ENCODE measurements at places on chromosomes 3 and 15. TPM values are rescaled to one million over a fixed set of nuclear protein-coding genes. Genes with fewer than 3 reads are reported as not detected.

DNA sequence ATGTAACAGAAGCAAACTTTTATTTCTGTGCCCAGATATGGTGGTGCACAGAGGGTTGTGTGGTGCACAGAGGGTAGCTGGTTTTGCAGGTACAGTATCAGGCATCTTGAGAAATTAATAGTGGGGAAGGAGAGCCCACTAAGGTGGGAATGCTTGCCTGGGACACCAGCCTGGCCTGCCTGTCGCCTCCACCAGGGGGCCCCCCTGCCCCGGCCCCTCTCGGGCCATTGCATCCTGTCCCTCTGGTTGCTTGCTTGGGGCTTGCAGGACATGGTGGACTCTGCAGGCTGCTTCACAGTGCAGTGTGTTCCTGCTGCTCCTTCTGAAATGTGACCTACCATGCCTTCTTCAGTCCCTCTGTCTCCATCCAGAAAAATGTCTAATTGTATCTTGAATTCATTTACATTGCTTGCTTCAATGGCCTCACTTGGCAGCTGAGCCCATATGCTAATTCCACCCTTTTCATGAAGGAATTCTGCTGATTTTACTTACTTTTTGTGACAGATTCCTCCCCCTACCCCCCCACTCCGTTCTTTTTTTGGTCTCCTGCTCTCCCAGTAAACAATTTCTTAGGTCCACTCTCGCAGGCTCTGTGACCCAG is 73.6 kb downstream of the EEFSEC start:
- no peaks in the 10 kb centered on the region for H3K4me1 ChIP-seq
- no peak overlapping the region for H3K4me3 ChIP-seq
- H3K27me3 ChIP-seq: no peaks in the 10 kb centered on the region
- H3K36me3 ChIP-seq: no peaks in the 10 kb centered on the region
- H3K27ac ChIP-seq: no peak overlapping the region
- no peak for DNase-seq

GRCh38 chr3:1400571-1400970 is 307.7 kb downstream of the CNTN6 start:
- H3K27me3 ChIP-seq: no peaks in the 10 kb centered on the region
- no peaks in the 10 kb centered on the region for H3K4me1 ChIP-seq
- H3K27ac ChIP-seq: no peak overlapping the region
- no peaks in the 10 kb centered on the region for H3K36me3 ChIP-seq
- H3K4me3 ChIP-seq: no peak overlapping the region

- H3K4me3 ChIP-seq: no peak overlapping the region
- no peaks in the 10 kb centered on the region for H3K36me3 ChIP-seq
- no peaks in the 10 kb centered on the region for H3K4me1 ChIP-seq
- H3K27ac ChIP-seq: no peak overlapping the region
These were observed 137.6 kb downstream of the IMPG2 start for GRCh38 chr3:101182734-101183133.

DNA sequence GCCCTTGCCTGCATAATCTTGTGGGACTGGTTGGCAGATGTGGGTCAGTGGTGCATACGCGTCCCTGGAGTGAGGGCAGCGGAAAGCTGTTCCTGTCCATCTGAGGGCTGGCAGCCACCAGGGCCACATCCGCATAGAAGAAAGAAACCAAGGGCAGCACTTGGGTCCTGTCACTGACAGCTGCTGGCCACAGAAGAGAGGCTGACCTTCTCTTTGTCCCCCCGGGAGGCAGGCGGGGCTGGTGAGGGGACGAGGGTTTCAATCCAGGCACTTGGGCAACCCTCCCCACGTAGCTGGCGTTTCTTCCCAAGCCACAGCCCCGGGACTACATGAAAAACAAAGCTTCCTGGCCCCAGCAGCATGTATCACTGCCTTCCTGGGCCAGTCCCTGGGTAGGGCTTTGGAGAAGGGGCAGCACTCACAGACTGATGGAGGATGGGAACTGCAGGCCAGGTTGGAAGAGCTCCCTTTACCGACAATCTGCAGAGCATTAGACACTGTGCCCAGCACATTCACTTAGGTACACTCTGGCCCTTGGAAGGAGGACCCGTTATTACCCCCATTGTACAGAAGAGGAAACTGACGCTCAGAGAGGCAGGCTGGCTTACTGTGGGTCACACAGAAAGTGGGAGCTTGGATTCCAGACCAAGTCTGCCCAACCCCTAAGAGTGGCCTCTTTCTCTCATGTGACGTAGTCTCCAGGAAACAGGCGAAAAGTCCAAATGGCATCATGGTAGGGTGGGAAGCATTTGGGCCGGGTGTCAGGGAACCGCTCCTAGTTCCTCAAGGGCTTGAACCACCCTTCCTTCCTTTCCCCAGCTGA is 78.8 kb upstream of the SLC6A6 start:
- H3K4me1 ChIP-seq: peaks cover 2% of the 10 kb centered on the region
- H3K36me3 ChIP-seq: no peaks in the 10 kb centered on the region
- H3K27me3 ChIP-seq: no peaks in the 10 kb centered on the region
- H3K4me3 ChIP-seq: no peak overlapping the region
- H3K27ac ChIP-seq: no peak overlapping the region

DNA sequence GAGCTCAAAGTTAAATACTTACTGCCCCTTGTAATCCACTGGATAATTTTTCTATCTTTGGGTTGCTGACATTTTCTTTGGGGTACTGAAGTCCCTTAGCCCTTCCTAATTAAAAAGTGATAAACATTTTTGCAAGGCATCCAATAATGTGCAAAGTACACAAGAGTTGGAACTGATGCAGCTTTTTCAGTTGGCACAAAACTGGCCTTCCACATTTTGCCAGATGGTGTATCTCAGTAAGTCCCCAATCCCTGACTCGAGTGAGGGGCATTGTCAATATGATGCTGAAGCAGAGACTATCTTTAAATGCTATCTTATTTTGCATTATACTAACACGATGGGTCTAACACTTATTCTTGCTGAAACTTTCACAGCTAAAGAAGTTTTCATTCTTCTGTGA is 27.8 kb downstream of the FHIT start:
- H3K27me3 ChIP-seq: no peaks in the 10 kb centered on the region
- no peaks in the 10 kb centered on the region for H3K36me3 ChIP-seq
- H3K27ac ChIP-seq: no peak overlapping the region
- no peak overlapping the region for H3K4me3 ChIP-seq
- no peaks in the 10 kb centered on the region for H3K4me1 ChIP-seq

GRCh38 chr3:3666664-3667063 is 132.6 kb upstream of the LRRN1 start:
- no peaks in the 10 kb centered on the region for H3K27me3 ChIP-seq
- DNase-seq: peak; percentile 56
- H3K27ac ChIP-seq: peak overlapping the region; percentile 51
- H3K36me3 ChIP-seq: no peaks in the 10 kb centered on the region

- no peak overlapping the region for H3K27ac ChIP-seq
- H3K27me3 ChIP-seq: no peaks in the 10 kb centered on the region
- H3K4me1 ChIP-seq: peaks cover 11% of the 10 kb centered on the region
- DNase-seq: no peak
- no peak overlapping the region for H3K4me3 ChIP-seq
These were observed 14.6 kb downstream of the HDAC11 start for GRCh38 chr3:13494463-13495350.

GRCh38 chr3:128077202-128077624 is 25.0 kb downstream of the SEC61A1 start:
- peaks cover 12% of the 10 kb centered on the region for H3K36me3 ChIP-seq
- H3K27me3 ChIP-seq: no peaks in the 10 kb centered on the region
- H3K4me3 ChIP-seq: no peak overlapping the region
- H3K27ac ChIP-seq: no peak overlapping the region

Gene DLEC1
- total RNA-seq: 0.08 TPM

DNA sequence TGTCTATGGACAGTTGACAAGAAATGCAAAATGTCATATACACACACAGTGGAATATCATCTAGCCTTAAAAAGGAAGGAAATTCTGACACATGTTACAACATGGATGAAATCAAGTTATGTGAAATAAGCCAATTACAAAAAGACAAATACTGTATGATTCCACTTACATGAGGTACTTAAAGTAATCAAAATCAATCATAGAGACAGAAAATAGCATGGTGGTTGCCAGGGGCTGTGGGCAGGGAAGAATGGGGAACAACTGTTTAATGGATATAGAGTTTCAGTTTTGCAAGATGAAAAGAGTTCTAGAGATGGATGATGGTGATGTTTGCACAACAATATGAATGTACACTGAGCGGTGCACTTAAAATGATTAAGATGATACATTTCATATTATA is 613.8 kb upstream of the ZNF385D start:
- no peaks in the 10 kb centered on the region for H3K36me3 ChIP-seq
- no peak for DNase-seq
- H3K4me1 ChIP-seq: no peaks in the 10 kb centered on the region
- H3K27me3 ChIP-seq: no peaks in the 10 kb centered on the region
- H3K4me3 ChIP-seq: no peak overlapping the region
- no peak overlapping the region for H3K27ac ChIP-seq

DNA sequence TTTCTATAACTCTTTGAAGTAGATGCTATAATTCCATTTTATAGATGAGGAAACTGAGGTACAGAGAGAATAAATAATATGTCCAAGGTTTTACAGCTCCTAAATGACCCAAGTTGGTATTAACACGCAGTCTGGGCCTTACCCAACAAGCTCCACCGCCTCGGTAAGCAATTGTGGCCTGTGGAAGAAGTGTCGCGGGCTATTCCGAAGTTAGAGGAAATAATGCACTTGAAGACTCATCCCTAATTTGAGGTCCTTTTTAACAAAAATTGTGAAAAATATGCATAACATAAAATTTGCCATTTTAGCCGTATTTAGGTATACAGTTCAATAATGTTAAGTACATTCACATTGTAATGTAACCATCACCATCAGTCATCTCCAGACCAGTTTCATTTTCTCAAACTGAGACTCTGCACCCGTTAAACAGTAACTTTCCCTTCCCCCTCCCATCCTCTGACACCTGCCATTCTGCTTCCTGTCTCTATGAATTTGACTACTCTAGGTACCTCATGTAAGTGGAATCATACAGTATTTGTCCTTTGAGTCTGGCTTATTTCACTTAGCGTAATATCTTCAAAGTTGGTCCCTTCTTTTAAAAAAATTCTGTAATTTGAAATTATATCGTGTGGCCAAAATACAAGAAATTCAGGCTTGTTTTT is 18.2 kb downstream of the IDH3A start:
- peak; percentile 93 for DNase-seq
- H3K27ac ChIP-seq: peak overlapping the region; percentile 88
- H3K4me3 ChIP-seq: no peak overlapping the region
- H3K4me1 ChIP-seq: peaks cover 54% of the 10 kb centered on the region

GRCh38 chr15:70240082-70240481 is 142.4 kb upstream of the TLE3 start:
- no peak overlapping the region for H3K4me3 ChIP-seq
- no peaks in the 10 kb centered on the region for H3K27me3 ChIP-seq
- no peaks in the 10 kb centered on the region for H3K36me3 ChIP-seq
- H3K27ac ChIP-seq: no peak overlapping the region

Gene PDZRN3
- total RNA-seq: 0.19 TPM

DNA sequence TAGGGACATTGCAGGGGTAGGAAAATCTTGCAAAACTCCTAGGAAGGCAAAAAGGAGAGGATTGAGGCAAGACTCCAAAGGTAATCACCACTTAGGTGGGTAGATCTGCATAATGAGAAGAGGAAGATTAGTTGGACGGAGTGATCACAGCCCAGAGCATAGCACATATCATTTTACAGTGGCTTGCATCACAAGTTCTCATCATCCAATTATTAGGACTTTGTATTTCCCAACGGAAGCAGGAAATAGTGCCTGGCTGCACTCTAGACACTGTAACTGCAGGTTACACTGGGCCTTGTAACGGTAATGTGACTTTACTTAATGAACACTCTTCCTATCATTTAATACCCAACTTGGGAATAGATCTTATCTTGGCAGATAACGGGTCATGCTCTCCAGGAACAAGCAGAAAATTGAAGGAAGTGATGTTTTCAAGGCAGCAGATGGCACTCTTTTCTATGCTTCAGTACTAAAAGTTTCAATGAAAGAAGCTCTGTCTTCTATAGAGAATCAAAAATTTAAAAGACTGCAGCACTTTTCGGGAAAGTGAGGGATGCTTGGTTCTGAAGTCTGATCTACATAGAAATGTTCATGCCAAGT is 101.9 kb upstream of the KCNMB2 start:
- H3K36me3 ChIP-seq: no peaks in the 10 kb centered on the region
- H3K4me1 ChIP-seq: peaks cover 5% of the 10 kb centered on the region
- no peak for DNase-seq
- H3K27me3 ChIP-seq: no peaks in the 10 kb centered on the region
- H3K4me3 ChIP-seq: no peak overlapping the region
- H3K27ac ChIP-seq: no peak overlapping the region

Gene GOLGA8M
- not detected for total RNA-seq

Gene CNTN6
- total RNA-seq: not detected

- H3K4me3 ChIP-seq: no peak overlapping the region
- no peaks in the 10 kb centered on the region for H3K4me1 ChIP-seq
- H3K27ac ChIP-seq: no peak overlapping the region
- DNase-seq: no peak
These were observed 363.6 kb downstream of the MECOM start for GRCh38 chr3:169299889-169300288.

DNA sequence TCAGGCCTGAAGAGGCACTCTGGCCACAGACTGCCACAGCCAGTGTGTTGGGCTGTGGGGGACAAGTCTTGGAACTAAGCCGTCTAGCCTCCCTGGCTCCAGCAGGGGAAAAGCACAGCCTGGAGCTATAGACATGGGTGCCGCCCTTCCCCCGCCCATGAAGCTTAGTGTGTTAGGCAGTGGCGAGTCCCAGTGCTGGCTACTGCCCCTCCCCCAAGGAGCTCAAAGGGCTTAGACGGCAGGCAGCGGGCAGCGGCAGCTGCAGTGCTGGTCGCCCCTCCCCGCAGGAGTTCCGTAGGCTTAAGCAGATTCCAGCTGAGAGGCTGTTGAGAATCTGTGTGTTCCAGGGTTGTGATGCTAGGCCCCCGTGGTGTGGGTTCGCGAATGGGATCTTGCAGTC is 135.8 kb upstream of the RORA start:
- DNase-seq: no peak
- H3K36me3 ChIP-seq: no peaks in the 10 kb centered on the region
- H3K4me1 ChIP-seq: no peaks in the 10 kb centered on the region
- H3K27me3 ChIP-seq: no peaks in the 10 kb centered on the region
- no peak overlapping the region for H3K27ac ChIP-seq

Gene IL5RA
- total RNA-seq: not detected

DNA sequence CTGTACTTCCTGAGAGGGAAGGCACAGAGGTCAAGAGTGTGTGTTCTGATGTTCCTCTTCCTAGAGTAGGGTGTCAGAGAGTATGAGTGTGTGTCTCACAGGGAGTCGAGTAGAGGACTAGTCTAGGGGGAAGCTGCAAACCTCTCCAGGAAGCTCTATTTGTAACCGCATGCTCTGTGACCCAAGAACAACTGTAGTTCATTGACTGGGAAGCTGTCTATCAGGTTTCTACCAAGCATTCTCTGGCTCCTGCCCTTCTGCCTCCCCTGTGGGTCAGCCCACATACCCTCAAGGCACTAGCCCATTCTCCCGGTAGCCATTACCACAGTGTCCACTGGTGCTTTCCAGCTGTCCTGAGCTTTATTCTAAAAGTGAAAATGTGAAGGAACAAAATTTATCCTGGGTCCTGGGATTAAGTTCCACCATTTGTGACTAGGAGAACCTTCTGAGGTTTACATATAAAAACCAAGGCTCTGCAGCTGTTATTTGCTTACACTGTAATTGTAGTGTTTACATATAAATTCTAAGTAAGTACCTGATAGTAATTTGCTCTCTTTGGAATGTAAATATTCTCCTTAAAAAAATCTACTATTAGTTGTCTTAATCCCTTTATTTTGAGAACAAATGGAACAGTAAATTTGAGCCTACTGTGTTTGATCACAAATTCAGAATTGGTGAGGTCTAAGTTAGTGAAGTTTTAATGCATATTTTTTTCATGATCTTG is 40.7 kb downstream of the MYRIP start:
- H3K4me3 ChIP-seq: no peak overlapping the region
- H3K36me3 ChIP-seq: no peaks in the 10 kb centered on the region
- H3K27me3 ChIP-seq: no peaks in the 10 kb centered on the region

- no peaks in the 10 kb centered on the region for H3K27me3 ChIP-seq
- H3K36me3 ChIP-seq: no peaks in the 10 kb centered on the region
- no peak overlapping the region for H3K4me3 ChIP-seq
- no peaks in the 10 kb centered on the region for H3K4me1 ChIP-seq
- H3K27ac ChIP-seq: no peak overlapping the region
These were observed 80.9 kb downstream of the DHX36 start for GRCh38 chr3:154243353-154243752.

Gene HYAL1
- 0.49 TPM for total RNA-seq
